ENCODE measurements at places on chromosomes 3 and 15.

- no peak for DNase-seq
These were observed 332.4 kb upstream of the PPP2R3A start for GRCh38 chr3:135633078-135633477.

DNA sequence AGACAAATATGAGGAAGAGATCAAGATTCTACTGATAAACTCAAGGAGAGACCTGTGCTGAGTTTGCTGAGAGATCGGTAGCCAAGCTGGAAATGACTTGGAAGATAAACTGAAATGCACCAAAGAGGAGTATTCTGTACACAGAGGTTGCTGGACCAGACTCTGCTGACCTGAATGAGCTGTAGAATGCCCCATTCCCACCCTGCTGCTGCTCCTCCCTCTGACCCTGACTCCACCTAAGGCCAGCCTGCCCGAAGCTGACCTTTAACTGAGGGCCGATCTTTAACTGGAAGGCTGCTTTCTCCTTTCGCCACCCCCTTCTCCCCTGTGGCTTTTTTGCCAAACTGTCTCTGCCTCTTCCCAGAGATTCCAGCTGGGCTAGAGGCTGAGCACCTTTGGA is 34.6 kb downstream of the CDIN1 start:
- DNase-seq: no peak

GRCh38 chr15:87477737-87478686 is 778.5 kb downstream of the NTRK3 start:
- peak; percentile 2 for DNase-seq

- no peak for DNase-seq
These were observed 230.7 kb downstream of the SATB1 start for GRCh38 chr3:18194431-18194830.

- DNase-seq: no peak
These were observed 127.4 kb upstream of the HACD2 start for GRCh38 chr3:123712077-123712860.

GRCh38 chr15:39583596-39584265 is 2.9 kb downstream of the THBS1 start:
- no peak for DNase-seq

- no peak for DNase-seq
These were observed 40.8 kb downstream of the BFSP2 start for GRCh38 chr3:133440652-133441051.

DNA sequence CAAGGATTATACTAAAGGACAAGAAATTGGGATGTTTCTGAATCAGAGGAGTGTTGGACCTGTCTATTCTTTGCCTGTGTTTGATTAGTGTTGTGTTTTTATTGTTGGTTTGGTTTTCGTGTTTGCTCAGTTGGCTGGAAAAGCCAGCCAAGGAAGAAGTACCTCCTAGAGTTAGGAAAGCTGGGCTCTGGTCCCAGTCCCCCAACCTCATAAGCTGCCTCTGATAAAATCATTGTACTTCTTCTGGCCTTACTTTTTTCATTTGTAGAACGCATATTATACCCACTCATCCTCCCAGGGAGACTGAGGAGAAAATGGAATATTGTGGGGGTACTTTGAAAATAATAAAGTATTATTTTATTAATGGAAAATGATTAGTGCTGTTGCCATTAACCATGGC is 177.4 kb upstream of the TRIM42 start:
- no peak for DNase-seq

GRCh38 chr3:184320104-184320445 is 5.7 kb downstream of the EIF4G1 start:
- DNase-seq: peak; percentile 99

- DNase-seq: no peak
These were observed 75.6 kb downstream of the APBA2 start for GRCh38 chr15:28961391-28961790.

DNA sequence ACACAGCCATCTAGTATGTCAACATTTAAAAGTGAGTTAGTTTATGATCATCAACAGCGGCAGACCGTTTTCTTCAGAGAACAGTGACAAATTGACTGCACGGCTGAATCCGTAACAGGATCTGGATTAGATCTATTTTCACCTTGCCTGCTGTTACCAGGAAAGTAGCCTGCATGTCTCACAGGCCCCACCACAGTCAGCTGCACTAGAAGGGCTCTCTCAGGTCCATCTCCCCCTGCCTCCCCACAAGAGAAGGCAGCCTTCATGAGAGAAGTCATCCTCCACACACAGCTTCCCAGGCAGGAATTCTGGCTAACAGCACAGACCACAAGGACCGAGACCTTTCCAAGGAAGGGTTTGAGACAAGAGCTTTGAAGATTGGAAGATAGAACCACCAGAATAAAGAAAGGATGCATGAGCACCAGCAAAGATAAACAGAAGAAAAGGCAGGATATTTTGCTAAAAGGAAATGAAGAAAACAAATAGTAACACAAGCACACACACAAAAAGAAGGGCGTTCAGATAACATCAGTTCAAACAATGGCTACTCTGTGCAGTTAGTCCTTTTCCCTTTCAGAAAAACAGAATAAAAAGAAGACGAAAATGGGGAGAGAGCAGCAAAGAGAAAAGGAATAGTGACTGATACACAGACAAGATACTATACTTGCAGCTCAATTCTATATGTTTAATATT is 127.5 kb downstream of the SNRK start:
- no peak for DNase-seq

- DNase-seq: no peak
These were observed 104.2 kb upstream of the TGFBR2 start for GRCh38 chr3:30502051-30502741.

GRCh38 chr3:143832433-143832832 is 15.8 kb downstream of the SLC9A9 start:
- DNase-seq: no peak

DNA sequence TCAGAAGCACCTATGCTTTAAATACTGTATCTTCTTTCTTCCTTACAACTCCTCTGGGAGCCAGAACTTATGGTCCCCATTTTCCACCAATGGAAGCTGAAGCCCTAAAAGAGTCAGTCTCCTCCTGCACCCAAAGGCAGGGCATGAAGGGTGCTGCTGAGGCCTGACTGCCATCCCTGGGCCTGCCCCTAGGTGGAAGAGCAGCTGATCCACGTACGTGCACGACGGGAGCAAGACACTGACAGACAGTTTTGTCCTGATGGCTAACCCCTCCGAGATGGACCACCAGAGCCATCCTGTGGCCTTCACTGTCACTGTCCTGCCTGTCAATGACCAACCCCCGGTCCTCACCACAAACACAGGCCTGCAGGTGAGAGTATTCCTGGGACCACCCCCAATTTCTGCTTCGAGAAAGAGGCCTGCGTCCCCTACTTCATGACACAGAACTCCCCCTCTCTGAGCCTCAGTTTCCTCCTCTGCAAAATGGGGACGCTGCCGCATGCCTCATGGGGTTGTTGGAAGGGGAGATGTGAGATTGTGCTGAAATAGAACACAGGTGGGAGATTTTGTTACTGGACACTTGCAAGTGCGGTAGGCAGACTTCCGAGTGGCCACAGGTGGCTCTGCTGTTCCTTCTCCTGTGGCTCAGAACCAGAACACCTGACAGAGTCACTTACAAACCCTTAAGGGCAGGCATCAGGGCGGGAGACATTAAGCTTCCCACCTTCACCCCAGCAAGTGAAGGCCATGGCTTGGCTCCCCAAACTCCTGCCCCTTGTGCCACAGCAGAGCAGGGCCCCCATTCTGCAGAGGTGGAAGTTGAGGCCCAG is 175.4 kb downstream of the TBC1D2B start:
- DNase-seq: no peak

DNA sequence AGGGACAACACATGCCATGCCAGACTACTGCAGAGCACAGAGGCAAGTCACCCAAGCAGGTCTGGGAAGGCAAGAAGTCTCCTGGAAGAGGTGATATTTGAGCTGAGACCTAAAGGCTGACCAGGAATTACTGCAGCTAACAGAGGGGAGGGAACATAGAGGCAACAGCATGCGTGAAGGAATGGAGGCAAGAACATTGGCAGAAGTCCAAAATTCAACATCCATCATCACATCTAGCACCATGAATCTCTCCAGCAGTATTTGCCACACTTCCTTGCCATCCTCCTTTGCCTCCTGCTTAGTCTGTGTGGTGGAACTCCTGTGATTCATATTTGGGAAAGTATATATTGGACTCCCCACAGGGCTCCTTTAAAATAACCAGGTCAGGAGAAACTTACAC is 870 bp upstream of the TSEN2 start:
- no peak for DNase-seq

GRCh38 chr3:129068291-129068886 is 7.8 kb downstream of the GP9 start:
- DNase-seq: no peak

DNA sequence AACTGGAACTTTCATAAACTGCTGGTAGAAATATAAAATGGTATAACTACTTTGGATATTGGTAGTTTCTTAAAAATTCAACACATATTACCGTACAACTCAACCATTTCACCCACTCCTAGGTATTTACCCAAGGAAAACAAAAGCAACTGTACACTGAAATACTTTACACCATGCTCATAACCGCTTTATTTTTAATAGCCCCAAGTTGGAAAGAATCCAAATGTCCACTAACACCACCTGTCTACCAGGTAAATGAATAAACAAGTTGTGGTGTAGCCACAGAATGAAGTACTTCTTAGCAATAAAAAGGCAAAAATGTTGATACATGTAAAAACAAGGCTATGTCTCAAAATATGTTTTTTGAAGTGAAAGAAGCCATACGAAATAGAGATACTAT is 215.9 kb upstream of the PEX5L start:
- no peak for DNase-seq

- DNase-seq: no peak
These were observed 7.3 kb upstream of the SEMA3F start for GRCh38 chr3:50147861-50148260.

DNA sequence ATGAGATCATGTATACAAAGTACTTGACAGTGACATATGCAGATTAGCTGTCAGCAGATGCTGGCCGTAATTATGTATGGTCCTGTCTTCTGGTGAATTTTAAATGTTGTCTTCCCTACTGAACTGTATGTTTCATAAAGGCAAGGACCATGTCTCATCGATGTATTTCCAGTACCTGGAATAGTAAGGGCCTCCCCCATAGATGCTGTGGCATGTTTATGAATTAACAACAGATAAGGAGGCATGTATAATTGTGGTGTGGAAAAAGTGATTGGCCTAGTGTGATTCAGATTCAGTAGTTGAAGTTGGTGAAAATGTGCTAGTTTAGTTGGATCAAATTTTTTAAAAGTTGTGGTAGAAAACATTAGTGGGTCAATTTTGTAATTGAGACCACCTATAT is 202.7 kb upstream of the SLC2A2 start:
- no peak for DNase-seq

GRCh38 chr3:156787926-156788663 is 38.1 kb upstream of the LEKR1 start:
- peak; percentile 64 for DNase-seq

GRCh38 chr3:71628522-71628921 is 45.0 kb upstream of the FOXP1 start:
- DNase-seq: no peak

DNA sequence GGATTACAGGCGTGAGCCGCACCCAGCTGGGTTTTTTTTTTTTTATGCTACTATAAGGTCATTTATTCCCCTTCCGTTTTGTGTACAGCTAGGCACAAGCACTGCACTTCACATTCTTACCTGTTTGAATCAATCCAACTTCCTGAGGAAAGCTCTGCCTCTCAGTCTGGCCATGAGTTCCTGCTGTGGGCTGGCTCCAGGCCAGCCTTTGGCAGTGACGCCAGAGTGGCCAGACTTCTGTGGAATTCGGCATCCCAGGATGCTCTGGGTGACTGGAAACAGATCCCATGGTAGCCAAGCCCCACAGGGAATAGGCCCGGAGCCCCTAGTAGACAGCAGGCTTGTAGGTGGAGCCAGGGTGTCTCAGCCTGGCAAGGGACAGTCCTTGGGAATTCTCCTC is 21.5 kb upstream of the TIMP4 start:
- DNase-seq: peak; percentile 75

- no peak for DNase-seq
These were observed 2.9 kb upstream of the FYTTD1 start for GRCh38 chr3:197746801-197747237.

DNA sequence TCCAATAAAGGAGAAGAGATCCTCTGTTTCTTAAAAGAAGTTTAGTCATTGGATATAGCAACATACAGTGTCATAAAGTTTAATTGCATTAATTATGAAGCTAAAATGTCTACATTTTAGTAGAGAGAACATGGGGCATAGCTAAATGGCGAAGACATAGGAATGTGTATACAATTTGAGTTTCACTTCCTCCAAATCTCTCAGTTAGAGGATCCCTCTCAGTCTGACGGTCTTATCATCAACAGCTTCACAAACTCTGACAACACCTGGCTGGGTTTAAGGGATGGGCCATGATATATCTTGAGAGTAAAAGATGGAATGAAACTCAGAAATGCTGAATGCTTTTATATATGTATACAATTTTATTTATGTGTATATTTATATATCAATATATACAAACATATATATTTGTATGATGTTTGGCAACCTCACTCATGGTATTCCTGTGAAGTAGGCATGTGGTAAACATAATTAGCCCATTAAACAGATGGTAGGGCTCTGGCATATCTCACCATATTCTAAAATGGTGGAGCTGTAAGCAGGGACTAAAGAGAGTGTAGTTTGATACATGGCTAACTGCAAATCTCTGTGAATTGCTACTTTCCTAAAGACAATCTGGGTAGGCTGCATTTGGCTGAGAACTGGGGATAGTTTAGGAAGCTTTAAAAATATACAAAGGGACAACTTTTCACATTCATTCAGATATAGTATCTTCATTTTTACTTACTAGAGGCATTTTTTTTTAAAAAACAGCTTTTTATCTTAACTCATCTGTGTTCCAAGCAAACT is 111.6 kb downstream of the TIGIT start:
- DNase-seq: no peak

DNA sequence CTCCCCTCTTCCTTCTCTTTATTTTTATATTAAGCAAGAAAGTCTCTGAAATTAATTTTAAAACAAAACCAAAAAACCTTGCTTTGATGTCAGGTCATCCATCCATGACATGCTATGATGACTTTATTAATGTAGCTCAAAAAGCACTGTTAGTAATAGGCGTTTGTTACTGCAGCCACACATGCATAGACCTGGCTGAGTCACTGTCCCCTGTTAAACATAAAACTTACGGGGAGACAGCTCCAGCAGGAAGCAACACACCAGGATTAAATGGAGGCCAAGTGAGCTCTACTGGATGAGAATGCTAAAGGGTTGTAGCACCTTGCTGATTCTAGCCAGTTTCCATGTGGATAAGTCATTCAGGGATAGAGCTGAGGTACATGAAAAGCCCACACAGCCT is 661.1 kb downstream of the MAGI1 start:
- DNase-seq: no peak

GRCh38 chr3:66812136-66812535 is 186.0 kb upstream of the KBTBD8 start:
- DNase-seq: no peak

- no peak for DNase-seq
These were observed 45.5 kb downstream of the NEK11 start for GRCh38 chr3:131072099-131072559.

DNA sequence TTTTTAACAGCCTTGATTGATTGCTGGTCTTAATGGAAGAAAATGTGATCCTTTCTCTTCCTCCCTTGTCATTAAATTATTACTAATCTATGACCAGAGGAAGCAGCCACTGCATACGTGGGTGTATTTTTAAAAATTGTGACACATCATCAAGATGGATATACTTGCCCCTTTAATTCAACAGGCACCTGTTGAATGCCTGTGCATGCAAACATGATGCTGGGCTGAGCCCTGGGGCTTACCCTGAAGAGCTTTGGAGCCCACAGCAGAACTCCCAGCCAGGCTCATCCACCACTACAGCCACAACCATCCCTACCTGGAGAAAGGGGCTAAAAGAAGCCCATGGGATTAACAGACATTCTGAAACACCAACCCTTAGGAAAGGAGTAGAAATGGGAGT is 297.2 kb upstream of the CTDSPL start:
- DNase-seq: no peak
